ENCODE measurements at places on chromosomes 7 and 10.
A peak's percentile ranks its signal among the peaks of the same experiment; 100 is the strongest.

GRCh38 chr7:85186083-85186520 is 754 bp downstream of the SEMA3D start:
- DNase-seq = no peak

GRCh38 chr7:75734586-75735458 is 3.9 kb downstream of the HIP1 start:
- no peak for DNase-seq

DNA sequence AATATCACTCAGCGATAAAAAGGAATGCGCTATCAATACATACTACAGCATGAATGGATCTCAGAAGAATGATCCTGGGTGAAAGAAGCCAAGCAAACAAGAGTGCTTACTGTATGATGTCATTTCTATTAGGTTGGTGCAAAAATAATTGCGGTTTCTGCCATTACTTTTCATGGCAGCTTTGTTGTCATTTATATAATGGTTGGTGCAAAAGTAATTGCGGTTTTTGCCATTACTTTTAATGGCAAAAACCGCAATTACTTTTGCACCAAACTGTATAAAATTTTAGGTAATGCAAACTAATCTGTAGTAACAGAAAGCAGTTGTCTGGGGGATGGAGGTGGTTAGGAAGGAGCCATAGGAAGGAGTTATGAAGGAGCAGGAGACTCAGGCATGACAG is 318.3 kb upstream of the ZMIZ1 start:
- DNase-seq = no peak

DNA sequence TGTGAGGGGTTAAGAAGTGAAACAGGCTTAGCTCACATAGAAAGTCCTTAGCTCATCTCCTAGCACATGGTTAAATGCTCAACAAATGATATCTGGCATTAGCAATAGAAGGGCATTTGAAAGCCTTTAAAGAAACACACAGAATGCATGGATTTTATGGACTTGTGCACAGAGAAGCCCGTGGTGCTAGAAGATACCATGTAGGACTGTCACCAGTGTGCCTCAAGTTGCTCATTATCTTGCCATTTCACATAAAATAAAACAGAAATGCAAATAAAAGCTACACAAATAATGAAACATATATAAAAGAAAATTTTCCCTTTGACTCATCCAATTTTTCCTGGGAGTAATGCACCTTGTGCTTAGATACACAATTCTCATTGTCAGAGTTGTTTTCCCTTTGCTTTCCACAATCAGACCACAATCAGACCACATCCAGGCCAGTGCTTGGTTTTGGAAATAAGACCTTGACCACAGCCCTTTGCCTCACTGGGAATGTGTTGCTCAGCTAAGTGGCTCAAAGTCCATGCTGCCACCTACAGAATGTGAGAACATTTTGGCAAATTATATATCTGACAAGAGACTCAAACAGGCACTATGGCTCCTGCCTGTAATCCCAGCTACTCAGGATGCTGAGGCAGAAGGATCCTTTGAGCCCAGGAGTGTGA is 9.5 kb upstream of the WDR11 start:
- no peak for DNase-seq

- DNase-seq = no peak
These were observed 105.0 kb upstream of the VIPR2 start for GRCh38 chr7:159249671-159250070.

GRCh38 chr7:28088032-28088431 is 92.6 kb downstream of the JAZF1 start:
- DNase-seq = no peak

DNA sequence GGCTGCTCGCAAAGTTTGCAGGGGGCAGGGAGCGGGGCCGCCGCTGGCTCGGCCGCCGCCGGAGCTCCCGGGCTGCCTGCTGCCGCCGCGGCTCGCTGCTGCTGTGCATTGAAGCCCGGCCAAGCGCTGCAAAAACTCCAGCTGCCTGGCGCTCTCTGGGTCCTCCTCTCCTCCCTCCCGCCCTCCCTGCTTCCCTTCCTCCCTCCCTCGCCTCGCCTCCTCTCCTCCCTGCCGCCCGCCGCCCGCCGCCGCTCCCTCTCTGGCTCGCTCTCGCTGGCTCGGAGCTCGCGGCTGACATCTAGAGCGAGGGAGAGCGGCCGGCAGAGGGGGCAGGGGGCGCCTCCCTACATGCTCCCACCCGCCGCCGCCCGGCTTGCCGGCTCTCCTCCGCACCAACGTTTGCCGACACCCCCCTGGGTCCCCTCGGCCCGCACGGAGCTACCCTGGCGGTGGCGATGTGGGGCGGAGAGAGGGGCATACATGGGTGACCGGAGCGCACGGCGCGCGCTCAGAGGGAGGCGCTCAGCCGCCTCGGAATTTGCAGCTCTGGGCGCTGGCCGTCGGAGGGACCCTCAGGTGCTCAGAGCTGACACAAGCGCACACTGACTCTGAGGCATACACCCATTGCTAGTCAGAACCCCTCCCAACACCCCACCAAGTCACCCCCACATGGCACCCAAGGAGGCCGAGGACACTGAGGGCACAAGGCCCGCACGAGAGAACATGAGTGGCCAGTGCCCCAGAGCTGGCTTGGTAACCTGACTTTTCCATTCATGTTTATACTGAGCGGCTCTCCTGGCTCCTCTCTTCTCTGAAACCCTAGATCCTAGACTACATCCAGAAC is 1.2 kb upstream of the PLXNA4 start:
- DNase-seq = no peak

DNA sequence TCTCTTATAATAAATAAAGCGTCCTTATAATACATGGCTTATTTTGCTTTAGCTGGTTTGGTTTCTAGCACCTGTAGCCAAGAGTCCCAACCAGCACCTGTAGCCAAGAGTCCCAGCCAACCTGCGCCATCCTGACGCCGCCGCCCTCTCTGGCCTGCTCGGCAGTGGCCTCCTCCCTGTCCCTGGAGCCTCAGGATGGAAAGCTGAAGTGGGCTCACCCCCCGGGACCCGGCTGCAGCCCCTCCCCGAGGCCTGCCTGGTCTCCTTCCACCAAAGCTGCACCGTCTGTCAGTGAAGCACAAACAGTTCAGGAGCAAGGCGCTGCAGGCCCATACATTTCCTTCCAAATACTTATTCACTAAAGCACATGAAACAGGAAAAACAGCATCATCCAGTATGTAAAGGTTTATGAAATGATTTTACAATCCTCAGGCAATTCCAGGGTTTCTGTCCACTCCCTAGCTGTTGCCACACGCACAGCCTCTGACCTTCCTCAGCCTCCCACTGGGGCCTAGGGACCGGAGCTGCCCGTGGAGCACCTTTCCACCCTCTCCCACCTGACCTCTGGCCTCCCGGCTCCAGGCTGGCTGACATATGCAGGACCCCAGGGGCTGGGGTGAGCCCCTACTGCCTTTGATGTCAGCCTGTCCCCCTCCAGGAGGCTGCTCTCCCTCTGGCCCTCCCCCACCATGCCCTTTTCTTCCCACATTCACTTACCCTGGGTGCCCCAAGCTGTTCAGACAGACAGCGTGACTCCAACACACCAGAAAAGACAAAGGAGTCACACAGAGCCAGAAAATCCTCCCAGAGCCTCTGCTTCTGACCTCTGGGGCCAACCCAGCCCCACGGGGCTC is 149.6 kb upstream of the PPP2R2D start:
- DNase-seq = no peak

DNA sequence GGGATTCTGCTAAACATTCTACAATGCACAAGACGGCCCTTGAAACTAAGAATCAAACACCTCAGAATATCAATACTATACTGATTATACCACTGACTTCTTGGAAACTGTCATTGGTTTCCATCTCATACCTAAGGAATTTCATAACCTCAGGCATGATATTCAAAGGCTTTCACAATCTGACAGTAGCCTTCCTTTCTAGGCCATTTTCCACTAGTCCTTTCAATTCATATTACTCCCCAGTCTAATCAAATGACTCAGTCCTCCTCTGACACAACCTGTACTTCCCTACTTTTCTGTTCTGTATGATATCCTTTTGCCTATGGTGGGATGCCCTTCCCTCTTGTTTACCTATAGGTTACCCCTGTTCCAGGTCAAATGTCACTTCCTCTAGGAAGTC is 48.3 kb downstream of the CSTF2T start:
- no peak for DNase-seq

DNA sequence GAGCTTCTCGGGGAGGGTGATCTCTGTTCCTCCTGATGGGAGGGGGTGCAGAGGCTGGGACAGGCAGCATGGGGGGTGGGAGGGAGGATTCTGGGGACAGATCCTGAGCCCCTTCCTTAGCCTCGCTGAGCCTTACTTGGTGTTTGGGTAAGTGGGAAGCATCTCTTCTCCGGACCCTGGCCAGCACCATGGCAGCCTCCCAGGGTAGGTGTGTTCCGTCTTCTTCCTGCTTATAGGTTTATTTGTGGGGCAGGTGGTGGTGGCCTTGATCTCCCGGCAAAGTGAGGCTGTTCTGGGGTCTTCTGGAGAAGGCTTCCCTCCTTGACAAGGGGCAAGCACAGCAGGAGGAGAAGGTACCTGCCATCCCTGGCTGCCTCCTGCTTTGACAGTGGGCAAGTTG is 226.9 kb downstream of the GLRX3 start:
- DNase-seq = no peak

DNA sequence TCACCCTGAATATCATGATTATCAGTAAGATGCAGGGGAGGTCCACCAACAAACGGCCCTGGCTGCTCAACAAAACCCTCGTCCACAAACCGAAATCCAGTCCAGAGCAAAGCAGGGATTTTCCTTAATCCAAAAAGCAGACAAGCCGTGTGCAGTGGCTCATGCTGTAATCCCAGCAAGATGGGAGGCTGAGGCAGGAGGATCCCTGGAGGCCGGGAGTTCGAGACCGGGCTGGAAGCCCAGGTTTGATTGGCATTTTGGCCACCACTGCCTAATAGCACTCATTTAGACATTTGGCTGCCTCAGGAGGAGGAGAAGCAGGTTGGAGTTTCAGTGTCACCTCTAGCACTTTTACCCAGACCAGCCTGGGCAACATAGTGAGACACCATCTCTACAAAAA is 562.0 kb upstream of the AUTS2 start:
- DNase-seq = no peak

GRCh38 chr10:7861509-7862120 is 43.3 kb downstream of the TAF3 start:
- no peak for DNase-seq

GRCh38 chr7:134370135-134370534 is 53.4 kb upstream of the SLC35B4 start:
- no peak for DNase-seq

GRCh38 chr7:131547589-131547988 is 8.8 kb downstream of the PODXL start:
- no peak for DNase-seq

- DNase-seq = no peak
These were observed 76.1 kb upstream of the INSIG1 start for GRCh38 chr7:155221547-155221946.

DNA sequence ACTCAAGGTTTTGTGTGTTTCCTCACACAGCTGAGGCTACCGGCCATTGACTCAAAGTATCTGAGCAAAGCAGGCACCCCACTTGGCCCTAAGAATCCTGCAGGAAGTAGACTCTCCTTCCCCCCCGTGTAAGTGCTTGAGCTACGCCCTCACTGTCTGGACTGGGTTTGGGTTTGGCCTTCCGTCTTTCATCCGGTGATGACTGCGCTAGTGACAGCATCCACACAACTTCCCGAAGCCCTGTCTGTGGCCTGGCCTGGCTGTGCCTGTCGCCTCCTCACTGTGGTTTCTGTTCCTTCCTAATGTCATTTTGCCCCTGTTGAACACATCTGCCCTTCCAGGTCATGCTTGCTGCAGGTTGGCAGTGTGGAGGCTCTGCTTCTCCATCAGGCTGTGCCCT is 14.5 kb downstream of the C7orf57 start:
- no peak for DNase-seq

- DNase-seq = no peak
These were observed 25.4 kb downstream of the PDGFA start for GRCh38 chr7:494259-494687.

DNA sequence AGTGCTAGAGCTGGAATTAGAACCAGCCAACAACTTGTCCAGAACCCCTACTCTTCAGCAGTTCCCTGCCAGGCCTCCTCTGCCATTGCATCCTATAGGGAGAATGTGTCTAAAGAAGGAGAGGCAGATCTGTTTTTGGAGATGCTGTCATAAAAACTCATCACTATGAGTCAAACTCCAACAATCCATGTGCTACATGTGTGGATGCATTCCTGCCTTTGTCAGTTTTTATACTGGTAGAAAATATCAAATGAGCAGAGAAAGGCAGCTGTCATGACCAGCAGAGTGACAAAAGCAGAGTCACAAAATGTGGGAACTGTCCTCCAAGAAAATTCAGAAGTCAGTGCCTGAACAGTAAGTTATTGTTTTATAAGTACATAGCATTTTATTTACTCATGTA is 93.0 kb downstream of the ABLIM1 start:
- DNase-seq = no peak

GRCh38 chr10:99461230-99461629 is 30.8 kb upstream of the GOT1 start:
- DNase-seq = no peak

DNA sequence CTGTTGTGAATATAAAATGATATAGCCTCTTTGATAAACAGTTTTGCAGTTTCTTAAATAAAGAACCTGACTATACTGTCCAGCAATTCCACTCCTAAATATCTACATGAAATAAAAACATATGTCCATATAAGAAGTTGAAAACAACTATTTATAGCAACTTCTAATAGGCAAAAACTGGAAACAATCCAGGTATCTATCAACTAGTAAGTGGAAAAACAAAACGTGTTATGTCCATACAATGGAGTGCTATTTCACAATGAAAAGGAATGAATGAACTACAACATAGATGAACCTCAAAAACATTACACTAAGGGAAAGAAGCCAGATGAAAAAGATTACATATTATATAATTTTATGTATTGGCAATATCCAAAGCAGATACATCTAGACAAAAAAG is 268.9 kb downstream of the CSTF2T start:
- DNase-seq = no peak

GRCh38 chr7:2864999-2865670 is 21.0 kb upstream of the GNA12 start:
- peak; percentile 54 for DNase-seq

GRCh38 chr7:105462765-105463420 is 59.2 kb downstream of the PUS7 start:
- DNase-seq = no peak

DNA sequence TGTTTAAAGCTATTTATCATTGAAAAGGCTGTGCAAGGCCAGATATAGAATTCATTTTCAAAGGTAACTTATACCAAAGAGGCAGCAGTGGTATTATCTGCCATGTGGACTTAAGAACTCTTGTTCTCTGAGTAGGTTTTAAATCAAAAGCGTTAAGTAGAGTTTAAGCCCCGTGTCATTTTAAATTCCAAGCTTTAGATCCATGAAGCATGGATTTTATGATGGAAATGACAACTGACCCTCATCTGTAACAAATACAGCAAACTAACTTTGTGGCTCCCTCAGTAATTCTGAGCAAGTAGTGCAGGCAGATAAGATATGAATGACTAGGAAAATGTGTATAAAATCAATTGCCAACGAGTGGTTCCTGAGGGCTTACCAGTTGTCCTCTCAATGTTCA is 247.0 kb downstream of the WDR11 start:
- DNase-seq = no peak
